ENCODE measurements at places on chromosomes 4 and X.

- no peak for DNase-seq
Measured at GRCh38 chrX:149939655-149939904, 1.3 kb upstream of the EOLA2 start.

DNA sequence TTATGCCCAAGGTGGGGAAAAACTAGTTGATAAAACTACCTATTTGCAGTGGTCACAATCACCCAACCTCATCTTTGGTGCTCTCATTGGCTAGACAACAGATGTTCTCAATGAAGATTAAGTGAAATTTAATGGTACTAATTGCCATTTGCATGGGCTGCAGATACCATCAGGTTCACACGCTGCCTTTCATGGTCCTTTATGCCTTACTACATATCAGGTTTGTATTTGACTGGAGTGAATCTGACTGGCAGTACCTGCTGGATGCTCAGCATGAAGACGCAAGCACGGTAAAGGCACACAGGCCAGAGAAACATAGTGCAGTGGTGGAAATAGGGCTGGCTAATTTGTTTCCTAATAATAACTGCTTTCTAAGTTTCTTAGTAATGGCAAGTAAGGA is 48.3 kb downstream of the DCX start:
- no peak for DNase-seq

- no peak for DNase-seq
Measured at GRCh38 chr4:174120446-174121295, 162.8 kb downstream of the FBXO8 start.

DNA sequence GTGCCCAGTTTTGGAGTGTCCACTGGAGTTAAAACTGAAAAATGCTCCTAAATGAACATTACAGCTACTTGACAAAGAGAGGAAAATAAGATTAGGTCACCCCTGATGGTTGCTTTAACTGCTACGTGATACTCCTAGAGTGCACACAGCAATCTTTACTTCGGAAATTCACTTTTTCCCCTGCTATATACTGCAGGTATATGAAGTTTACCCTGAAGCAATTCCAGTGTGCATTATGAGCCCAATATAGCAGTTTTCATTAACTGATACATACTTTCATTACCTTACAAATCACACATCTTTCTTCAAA is 773 bp upstream of the ZNF827 start:
- DNase-seq, result no peak

GRCh38 chrX:32139476-32139875 is 1067.6 kb upstream of the FTHL17 start:
- DNase-seq, result no peak

DNA sequence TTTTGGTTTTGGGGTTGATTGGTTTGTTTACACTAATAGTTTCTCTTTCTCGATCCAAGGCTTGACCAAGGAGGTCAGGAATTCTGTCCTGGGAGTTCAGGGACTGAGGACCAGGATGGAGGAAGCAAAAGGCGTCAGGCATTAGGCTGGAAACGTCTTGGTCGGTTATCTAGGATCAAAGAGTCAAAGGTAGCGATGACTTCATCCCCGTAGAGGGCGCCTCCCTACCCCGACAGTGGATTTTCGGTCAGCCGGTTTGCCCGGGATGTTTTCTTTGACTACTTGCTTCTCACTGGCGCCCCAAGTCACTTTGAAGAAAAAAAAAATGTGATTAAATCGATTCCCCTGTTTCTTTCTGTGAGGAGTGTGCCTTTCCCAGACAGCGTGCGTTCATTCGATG is 980 bp upstream of the FHDC1 start:
- no peak for DNase-seq

- DNase-seq, result no peak
Measured at GRCh38 chrX:139759637-139760036, 51.7 kb upstream of the MCF2 start.

- DNase-seq, result no peak
Measured at GRCh38 chrX:63869506-63869905, 84.5 kb upstream of the ARHGEF9 start.

DNA sequence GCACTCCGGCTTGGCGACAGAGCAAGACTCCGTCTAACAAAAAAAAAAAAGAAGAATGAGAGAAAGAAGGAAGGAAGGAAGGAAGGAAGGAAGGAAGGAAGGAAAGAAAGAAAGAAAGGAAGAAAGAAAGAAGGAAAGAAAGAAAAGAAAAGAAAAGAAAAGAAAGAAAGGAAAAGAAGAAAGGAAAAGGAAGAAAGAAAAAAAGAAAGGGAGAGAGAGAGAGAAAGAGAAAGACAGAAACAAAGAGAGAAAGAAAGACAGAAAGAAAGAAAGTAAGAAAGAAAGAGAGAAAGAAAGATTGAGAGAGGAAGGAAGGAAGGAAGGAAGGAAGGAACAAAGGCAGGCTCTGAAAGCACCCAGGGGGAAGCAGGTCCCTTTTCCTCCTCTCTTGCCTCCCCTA is 336.6 kb upstream of the GATB start:
- DNase-seq, result no peak

DNA sequence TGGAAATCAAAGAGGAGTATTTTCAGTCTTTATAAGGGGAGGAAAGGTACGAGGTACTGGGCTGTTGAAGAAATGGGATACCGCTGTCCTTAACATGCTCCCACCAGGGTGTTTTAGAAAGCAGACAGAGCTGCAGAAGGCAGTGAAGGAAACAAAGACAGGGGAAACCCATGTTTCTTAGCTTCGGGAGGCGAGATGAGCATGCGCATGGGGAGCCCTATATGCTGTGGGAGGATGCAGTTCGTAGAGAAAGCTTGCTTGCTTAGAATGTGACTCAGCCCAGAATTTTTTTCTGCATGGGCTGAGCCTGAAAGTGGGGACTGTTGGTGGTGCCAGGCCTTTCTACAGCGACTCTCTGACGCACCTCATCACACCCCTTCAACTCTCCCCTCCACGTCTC is 28.8 kb upstream of the SCOC start:
- no peak for DNase-seq

DNA sequence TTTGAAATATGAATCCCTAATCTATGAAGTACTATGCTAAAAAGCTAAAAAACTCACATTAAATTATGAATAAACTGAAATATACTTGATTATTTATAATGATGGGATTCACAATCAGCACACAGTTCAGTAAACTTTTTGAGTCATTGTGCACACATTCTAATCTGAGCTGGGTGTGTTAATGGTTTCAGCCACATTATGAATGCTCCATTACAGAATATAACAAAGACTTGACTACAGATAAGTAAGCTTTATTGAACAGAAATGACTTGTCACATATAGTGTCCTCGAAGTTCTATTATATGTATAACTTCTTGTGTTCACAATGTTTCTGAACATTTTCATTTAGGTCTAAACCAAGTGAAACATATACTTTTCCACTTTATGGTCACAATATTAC is 1649.9 kb upstream of the IGFBP7 start:
- no peak for DNase-seq

DNA sequence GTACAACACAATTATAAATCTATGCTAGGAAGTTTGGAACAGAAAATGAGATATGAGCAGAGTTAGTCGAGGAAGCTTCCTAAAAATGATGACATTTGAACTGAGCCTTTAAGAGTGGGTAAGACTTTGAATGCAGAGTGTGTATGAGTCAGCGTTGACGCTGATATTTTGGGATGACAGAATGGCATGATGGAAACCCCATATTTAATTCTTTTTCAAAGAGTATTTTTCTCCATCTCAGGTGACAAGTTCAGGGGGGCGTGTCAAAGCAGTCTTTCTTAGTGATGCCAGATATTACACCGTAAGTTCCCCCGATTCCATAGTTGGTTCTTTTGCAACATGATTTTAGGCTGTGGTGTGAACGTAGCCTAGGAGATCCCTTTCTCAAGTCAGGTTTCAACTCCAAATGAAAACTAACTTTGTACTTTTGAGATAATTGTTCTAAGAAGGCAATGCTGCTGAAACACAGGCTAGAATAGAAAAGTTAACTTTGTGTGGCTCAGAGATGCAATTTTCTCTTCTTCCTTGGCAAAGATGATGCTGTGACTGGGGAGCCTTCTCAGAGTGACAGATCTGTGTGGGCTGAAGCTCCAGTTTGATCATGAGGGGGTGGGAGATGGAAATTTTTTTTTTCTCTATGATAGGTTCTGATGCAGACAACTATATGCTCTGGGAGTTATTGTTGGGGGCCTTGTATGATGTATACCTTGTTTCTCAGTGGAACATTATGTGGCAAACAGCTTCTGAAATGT is 59.2 kb downstream of the GLUD2 start:
- no peak for DNase-seq

- no peak for DNase-seq
Measured at GRCh38 chrX:68919707-68920106, 90.9 kb downstream of the EFNB1 start.

DNA sequence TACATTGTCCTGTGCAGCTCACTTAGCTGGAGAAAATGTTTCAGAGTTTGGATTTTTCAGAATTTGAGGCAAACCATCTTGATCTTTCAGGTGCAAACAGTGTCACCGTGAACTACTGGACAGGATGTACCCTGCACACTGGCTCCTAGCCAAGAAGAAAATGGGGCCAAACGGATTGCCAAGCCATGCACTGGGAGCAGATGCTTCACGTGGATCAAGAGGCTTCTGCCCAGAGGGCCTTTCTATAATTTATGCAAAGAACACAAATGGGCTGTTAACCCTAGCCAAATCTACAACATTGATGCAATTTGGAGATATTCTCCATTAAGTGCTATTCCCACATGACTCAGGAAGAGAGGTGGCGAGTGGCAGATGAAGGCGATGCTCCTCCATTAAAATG is 46.9 kb upstream of the ATP8A1 start:
- DNase-seq, result no peak

DNA sequence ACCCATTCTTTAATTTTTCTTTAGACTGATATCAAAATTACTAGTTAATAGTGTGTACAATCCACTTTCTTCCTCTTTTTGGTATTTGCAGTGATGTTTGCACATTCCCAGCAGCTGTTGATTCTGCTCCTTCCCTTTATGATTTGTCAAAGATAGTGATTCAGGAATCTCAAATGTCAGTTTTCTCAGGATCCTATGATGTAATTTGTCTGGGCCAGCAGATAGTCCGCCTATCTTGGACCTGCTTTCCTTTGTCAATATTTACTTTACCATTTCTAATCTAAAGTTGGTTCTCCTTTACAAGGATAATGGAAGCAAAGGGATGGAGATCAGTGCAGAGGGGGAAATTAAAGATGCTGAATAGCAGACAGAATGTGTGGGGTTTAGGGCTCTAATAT is 122.1 kb downstream of the REELD1 start:
- DNase-seq, result no peak

DNA sequence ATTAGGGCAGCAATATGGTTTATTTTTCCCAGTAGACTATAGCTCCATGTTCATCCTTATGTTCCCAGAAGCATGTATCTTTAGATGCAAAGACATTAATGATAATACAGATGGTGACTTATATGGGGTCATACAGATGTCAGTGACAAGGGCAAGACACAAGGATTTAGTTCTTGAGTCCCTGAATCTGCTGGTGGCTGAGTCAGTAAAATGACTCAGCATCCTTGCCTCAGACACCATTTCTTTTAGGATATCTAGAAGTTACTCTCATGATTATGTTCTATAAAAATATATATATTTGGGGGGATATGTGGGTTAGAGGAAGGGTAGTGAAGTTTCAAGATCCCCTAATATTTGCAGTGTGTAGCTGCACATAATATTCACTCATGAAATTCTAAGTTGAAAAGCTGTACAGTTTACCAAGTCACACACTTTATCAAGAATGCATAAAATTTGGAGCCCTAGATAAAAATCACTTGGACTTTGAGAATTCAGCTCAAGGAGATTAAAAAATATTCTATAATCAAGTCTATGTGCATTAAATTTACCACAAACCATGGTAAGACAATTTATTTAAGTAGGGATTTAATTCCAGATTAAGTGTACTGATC is 101.9 kb downstream of the LNX1 start:
- DNase-seq, result no peak

DNA sequence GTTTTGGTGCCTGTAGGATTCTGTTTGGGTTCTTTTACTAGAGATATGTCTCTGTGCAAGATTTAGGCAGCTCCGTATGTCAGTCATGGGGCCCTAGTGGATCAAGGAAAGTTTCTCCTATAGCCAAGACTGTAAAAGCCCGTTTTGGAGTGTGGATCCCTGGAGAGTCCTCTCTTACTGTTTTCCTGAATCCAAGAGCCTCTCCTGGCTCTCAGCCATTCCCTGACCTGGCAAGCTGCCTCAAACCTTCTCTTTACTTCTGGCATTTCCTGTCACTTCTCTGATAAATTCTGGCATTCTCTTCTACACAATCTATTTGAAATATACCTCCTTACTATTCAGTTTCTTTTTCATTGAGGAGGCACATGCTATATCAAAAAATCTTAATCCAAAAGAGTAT is 41.4 kb downstream of the DCAF12L2 start:
- DNase-seq, result no peak

DNA sequence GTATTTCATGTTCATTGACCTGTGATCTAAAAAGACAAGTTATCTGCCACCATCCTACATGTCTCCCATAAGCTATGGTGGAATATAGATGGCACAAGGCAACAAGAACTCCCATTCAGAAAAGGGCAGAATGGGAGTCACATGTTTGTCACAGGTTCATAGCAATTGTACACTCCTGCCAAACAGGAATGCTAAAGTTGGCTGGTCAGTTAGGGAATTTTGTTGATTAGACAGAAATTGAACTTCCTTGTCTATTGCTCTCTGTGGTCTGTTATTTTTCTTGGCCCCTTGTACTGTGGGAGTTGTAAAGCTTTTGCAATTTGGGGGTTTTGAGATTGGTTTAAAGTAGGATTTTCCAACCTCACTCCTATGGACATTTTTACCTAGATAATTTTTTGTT is 101.7 kb upstream of the SOD3 start:
- no peak for DNase-seq

- DNase-seq, result no peak
Measured at GRCh38 chr4:153643406-153644383, 40.4 kb upstream of the TLR2 start.

Measured in stimulated activated CD8-positive, alpha-beta memory T cell treated with anti-CD3 and anti-CD28 coated beads, Interleukin-7, amount 100 ng/mL, for 1 hour (primary cell).